GDM1 (cell line): ENCODE measurements at places on chromosomes 2 and 18.

DNA sequence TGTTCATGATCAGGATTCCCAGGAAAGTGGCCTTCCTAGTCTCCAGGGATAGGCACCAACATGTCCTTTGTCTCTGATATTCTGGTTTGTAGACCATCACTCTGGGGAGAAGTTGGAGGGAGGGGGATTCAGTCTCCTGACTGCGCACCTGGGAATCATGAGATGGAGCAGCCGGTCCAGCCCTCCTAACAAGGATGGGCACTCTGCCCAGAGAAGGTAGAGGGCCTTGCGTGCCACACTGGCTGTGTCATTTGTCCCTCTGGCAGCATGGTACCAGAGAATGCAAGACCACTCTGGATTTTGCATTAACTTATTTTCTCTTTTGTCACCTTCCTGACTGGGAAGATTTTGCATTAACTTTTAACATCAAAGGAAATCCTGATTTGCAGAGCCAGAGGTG is 75.2 kb upstream of the EML6 start:
- no peak for DNase-seq

DNA sequence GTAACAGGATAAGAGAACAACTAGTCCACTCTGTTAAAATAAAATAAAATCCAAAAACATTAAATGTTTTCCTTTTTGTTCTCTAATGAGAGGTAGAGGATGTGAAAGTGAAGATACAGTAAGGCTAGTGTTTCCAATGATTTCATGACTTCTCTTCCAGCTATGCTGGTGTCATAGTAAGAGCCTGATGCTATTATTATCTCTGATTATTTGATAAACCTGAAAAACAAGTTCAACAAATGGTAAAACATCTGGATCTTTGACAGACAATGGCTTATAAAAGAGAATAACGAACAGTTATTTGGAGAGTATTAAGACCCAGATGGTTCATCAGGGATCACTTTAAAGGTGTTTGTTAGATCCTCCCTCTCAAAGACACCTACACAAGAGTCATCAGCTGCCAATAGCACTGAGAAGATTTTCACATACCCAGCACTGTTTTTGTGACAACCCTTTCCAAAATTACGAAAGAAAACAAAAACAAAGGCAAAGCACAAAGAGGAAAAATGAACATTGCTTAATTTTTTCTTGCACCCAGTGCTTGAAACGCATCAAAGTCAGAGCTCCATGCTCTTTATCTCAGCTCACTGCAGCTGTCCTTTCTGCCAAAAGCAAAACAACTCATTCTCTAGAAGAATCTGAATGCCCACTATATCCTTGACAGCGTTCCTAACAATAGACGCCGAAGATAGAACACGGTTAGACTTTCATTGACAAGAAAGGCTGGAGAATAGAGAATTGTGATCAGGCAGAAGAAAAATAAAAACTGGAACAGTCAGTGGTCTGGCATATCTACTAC is 168.6 kb downstream of the SLC8A1 start:
- DNase-seq = no peak

- DNase-seq = no peak
Measured at GRCh38 chr18:21949326-21950015, 208.9 kb downstream of the MIB1 start.

- DNase-seq = peak; percentile 14
Measured at GRCh38 chr2:205947621-205948495, 138.1 kb downstream of the INO80D start.

GRCh38 chr2:83844490-83844889 is 614.6 kb downstream of the SUCLG1 start:
- DNase-seq = no peak

DNA sequence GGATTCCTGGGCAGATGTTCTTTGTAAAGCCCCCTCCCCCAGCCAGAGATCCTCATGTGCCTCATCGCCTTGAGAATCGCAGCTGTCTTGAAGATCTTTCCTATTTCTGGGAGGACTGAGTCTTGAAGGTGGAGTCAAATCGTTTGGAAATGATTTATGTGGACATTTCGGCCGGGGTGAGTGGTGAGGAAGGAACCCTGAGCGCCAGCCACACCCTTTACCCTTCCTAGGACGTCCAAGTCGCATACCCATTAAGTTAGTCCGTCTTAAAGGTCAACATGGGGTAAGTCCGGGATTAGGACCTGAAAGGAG is 84.9 kb upstream of the ZCCHC2 start:
- DNase-seq = no peak

DNA sequence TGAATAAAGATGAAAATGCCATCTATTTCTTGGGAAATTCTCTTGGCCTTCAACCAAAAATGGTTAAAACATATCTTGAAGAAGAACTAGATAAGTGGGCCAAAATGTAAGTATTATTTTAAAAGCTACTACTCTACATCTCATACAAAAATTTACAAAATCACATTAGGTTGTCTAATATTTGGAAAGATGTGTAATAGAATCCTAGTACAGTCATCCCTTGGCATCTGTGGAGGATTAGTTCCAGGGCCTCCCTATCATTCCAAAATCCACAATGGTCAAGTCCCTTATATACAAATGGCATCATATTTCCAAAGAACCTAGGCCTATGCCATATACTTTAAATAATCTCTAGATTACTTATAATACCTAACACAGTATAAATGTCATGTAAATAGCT is 41.2 kb downstream of the KYNU start:
- no peak for DNase-seq

GRCh38 chr2:187050409-187050998 is 201.5 kb upstream of the ZSWIM2 start:
- DNase-seq = no peak

- no peak for DNase-seq
Measured at GRCh38 chr2:61042807-61043206, 22.9 kb upstream of the SANBR start.

- DNase-seq = no peak
Measured at GRCh38 chr2:225416616-225417367, 17.3 kb downstream of the NYAP2 start.

DNA sequence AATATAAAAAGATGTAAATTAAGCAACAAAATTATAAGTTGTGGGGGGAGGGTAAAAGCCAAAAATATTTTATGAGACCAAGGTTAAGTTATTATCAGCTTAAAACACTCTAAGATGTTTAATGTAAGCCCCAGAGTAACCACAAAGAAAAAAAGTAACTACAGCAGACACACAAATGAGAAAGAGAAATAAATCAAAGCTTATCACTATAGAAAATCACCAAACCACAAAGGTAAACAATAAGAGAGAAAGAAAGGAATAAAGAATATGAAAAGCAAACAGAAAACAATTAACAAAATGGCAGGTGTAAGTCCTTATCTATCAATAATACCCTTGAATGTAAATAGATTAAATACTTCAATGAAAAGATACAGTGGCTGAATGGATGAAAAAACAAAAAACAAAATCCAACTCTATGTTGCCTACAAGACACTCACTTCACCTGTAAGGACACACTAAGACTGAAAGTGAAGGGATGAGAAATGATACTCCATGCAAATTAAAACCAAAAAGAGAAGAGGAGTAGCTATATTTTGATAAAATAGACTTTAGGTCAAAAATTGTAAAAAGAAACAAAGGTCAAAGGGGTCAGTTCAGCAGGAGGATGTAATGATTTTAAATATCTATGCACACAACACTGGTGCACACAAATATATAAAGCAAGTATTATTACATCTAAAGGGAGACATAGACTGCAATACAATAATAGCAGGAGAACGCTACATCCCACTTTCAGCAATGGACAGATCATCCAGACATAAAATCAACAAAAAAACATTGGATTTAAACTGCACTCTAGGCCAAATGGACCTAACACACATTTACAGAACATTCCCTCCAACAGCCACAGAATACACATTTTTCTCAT is 80.7 kb downstream of the PTPN2 start:
- DNase-seq = no peak

- no peak for DNase-seq
Measured at GRCh38 chr2:154697418-154698252, 860 bp upstream of the KCNJ3 start.

- no peak for DNase-seq
Measured at GRCh38 chr2:205369813-205370212, 312.5 kb upstream of the NRP2 start.

DNA sequence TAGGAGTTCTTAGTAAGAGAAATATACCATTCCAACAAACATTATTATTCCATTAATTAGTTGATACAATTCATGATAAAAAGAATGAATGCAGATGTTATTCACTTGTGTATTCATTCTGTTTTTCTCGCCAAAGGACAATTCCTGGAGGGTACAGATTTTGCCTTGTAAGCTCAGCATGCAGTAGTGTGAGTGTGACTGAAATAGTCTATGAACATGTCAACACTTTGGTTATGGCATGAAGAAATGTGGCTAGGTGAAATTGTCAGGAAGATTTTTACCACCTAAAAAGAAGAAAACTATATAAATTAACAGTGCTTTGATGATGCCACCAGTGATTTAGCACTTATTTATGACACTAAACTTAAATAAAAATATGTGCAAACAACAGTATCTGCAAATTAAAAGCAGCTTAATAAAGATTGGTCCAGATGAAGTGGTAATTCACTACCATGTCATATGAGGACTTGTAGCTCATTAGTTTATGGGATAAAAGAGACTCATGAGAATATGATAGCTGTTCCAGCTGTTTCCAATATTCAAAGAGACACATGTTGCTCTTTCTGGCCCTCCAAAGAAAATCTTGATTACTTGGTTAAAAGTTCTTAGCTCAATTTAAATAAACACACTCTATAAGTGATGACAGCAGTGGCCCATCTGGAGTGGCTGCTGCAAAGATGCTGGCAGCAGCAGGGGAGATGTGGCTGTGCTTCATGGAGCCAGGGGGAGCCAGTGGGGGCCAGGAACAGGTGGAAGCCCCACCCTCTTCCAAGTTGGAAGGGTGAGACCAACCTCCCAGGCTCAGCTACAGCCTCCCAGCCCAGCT is 165.0 kb downstream of the CDH19 start:
- DNase-seq = no peak

GRCh38 chr2:166344286-166345113 is 31.2 kb downstream of the SCN9A start:
- no peak for DNase-seq

- DNase-seq = no peak
Measured at GRCh38 chr18:2114765-2115164, 456.5 kb downstream of the METTL4 start.

GRCh38 chr2:215982465-215982875 is 30.9 kb downstream of the MREG start:
- DNase-seq = no peak

- DNase-seq = no peak
Measured at GRCh38 chr2:135052997-135053474, 944 bp downstream of the RAB3GAP1 start.

DNA sequence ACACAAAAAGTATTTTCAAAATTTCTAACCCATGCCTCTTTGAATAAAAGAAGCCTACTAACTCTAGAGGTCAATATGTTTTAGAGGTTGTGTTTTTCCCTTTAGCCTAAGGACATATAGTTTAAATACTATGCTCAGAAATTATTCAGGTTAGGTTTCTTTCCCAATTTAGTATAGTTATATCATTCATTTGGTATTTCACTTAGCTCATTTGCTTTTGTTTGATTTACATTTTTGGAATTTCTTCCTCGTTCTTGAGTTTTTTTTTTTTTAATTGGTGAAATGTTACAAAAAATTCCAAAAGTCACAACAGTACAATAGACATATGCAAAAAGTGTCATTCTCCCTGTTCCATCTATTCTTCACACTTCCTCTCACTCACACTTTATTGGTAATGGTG is 371.3 kb upstream of the TNP1 start:
- no peak for DNase-seq
